ENCODE measurements at places on chromosomes 2 and 18.

DNA sequence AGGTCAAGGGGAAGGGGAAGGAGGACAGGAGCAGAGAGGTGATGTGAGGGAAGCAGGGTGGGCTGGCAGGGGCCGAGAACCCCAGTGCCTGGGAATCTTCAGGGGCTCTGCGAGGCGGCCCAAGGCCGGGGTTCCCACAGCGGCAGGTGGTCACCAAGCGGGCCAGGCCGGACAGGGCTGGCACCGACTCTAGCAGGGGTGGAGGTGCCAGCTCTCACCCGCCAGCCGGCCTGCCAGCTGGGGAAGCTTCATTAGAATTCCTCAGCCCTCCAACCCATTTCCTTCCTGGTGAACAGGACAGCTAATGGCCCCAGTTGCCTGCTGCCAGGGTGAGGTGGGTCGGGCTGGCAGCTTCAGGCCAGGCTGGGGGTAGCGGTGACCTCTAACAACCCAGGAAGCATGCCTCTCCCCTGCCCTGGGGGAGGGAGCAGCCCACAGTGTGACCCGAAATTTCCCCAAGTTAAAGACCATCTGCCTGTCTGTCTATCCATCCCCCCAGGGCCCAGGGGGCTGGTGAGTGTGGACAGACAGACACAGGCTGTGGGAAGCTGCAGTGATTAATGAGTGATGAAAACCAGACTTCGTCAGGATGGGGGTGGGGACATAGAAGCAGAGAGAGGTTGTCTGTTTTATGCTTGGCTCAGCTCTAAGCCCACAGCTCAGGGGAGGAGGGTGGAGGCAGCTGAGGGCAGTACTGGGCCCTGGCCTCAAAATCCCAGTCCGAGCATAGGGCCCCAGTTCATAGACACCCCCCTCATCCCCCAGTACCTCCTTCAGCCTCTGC lies 144.1 kb downstream of the ZFP36L2 start:
- no peak for DNase-seq

DNA sequence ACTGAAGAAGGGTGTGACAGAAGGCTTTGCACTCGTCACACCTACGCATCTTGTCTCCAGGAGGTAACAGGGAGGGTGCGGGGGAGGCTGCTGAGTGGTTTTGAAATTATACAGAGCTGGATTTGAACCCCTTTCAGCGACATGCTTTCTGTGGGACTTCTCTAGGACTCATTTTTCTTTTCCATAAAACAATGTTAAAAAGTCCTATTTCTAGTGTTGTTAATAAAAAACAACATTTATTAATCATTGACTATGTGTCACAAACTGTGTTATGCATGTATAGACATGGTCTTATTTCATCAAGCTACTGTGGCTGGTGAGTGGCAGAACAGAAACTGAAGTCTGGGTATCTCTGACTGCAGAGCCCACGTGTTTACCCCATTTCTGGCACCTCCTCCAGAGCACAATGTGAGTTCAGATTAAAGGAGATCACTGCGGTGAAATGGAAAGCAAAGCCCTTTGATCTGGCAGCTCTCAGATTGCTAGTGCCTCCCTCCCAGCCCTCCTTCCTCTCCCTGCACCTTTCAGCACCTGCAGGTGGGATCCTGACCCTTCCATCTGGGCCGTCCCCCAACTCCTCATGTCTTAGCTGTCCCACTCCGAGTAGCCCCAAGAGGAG lies 315.5 kb upstream of the MYT1L start:
- DNase-seq: no peak

DNA sequence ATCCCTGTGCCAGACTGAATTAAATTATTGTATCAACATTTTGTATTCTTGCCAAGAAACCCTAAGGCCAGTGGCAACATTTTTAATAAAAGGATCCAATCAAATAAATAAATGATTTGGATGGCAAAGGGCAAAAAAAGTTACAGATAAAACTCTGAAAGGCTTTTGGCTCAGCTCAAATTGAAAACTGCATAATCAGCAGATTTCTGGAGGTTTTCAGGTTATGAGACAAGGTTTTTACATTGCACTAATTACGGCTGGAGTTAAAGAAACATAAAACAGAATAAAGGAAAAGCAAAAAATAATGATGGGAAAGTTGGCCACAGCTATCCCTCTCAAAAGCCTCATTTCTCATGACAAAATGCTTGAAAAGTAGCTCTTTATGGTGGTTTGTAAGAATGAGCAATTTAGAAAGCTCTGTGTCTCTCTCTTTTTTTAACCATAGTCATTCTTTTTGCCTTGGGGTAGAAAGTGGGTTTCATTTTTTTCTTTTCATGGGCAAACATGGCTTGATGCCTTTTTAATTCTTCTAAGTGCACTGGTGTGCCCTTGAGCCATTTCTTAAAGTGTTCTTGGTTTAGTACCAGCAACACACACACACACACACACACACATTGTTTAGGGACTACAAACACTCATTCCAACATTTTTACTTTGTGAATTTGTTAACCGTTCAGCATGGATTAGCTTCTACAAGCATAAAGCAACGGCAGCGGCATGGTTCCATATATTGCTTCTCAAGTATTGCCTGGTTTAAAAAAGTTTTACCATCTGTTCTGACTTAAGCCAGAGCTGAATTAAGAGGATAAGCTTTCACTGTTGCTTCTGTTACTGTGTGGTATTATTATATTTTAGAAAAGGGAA lies 747.1 kb upstream of the FSHR start:
- no peak for DNase-seq

DNA sequence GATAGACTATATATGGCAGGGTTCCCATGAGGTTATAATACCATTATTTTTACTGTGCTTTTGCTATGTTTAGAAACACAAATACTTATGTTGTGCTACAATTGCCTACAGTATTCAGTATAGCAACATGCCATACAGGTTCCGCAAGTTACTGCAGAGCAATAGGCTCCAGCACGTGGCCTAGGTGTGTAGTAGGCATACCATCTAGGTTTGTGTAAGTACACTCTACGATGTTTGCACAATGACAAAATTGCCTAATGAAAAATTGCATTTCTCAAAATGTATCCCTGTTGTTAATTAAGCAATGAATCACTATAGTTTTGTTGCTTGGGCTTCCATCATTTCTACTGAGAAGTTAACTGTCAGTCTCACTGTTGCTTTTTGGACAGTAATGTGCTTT lies 9.8 kb downstream of the CD302 start:
- DNase-seq: no peak

- no peak for DNase-seq
These were observed 281.4 kb upstream of the KCNH7 start for GRCh38 chr2:163119966-163120365.

DNA sequence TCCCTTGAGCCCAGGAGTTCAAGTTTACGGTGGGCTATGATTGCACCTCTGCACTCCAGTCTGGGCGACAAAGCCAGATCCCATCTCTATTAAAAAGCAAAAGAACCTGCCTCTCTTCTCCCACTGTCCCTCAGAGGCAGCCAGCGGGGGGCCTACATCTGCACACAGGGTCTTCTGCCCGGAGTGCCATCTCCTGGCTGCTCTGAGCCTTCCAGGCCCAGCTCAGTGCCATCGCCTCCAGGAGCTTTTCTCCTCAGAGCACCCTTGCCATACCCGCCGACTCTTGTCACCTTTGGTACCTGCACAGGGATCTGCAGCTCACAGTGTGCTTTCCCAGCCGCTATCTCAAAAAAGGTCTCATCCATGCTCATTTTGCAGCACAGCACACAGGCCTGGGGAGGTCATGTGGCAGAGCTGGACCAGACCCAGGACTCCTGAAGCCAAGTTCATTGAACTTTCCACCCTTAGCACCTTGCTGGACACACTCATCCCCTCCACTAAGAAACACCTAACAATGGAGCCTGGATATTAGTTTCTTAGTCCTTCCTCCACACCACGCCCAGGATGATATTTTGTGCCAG lies 186.3 kb downstream of the HAUS1 start:
- DNase-seq: no peak

DNA sequence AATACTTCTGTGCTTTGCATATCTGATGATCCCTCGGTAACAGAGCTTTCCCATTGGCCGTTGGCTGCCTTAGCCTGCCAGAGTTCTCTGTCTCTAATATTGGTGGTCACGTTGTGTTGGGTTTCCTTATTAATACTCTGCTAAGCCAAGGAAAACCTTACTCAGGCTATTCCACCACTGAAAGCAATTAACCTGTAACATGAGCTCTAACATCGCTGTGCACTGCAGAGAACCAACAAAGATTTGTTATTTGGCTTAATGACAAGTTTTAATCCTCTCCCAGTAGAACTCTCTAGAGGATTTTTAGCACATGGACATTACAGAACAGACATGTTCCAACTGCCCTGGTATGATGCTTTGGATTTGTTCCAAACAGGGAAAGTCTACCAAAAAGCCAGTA lies 825.9 kb upstream of the POU3F3 start:
- no peak for DNase-seq

Data from inflammatory macrophage treated with lipopolysaccharide for 1 hour (primary cell).